SHP77 (cell line): ENCODE measurements at places on chromosomes 4 and X.
A peak's percentile ranks its signal among the peaks of the same experiment; 100 is the strongest.

DNA sequence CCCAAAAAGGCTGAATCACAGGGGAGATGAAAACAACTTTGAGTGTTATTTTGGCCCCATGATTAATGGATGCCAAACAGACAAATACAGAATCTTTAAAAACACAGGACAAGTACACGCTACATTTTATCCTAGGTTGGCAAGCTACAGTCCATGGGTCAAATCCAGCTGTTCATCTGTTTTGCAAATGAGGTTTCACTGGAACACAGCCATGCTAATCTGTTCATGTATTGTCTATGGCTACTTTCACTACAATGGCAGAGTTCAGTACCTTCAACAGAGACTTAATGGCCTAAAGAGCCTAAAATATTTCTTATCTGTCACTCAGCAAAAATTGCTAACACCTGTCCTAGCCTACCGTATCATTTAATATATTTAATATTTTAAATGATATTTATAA lies 1548.5 kb upstream of the IGFBP7 start:
- DNase-seq, result no peak

DNA sequence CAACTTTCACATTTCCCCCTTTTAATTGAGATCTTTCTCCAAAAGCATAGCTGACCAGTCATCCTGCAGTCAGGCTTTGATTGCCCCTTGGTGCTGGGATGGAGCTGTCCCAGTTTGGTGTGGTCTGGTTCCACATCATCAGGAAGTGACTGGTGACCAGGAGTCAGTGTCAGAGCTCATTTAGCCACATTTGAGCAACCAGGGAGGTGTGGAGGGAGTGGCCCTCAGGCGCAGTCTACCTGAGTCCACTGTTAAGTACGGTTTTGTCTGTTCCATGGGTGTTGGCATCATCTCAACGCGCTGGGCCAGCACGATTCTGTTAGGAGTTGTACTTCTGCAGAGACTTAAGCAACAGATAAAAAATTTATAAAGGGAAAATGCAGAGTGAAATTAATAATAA lies 52.6 kb downstream of the RGS12 start:
- no peak for DNase-seq

DNA sequence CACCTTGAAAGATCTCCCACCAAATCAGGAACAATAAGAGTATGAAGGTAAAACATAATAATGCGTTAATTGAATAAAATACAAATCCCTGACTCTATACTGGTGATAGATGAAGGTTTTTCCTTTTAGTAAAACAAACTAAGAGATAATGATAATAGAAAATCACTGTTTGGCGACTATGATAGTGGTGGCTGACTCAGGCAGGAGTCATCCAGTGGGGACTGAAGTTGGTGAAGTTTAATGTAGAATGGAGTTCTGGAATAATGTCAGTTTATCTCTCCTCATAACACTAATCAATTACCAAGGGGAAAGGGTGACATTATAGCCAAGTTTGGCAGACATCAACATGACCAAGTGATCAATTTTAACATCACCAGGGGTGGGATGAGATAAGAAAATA lies 21.3 kb downstream of the ABCG2 start:
- no peak for DNase-seq

GRCh38 chr4:139617702-139618490 lies 47.7 kb upstream of the MGST2 start:
- DNase-seq, result no peak

GRCh38 chr4:110196871-110197528 lies 1.4 kb downstream of the ELOVL6 start:
- peak; percentile 34 for DNase-seq

DNA sequence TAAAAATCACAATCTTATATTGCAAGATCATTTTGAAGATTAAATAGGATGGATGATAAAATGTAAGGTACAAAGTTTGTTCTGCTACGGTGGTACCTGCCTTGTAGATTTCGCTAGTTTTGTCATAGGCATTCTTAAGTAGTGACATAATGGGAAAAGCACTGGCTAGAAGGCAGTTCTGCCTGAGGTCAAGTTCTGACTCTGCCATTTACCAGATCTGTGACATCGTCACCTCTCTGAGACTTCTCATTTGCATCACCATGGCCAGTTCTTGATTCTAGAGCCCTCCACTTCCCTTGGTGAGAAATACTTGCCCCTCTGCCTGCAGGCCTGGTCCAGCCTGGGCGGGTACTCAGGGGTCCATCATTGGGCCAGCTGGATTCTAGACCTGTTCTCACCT lies 85.2 kb downstream of the HS3ST1 start:
- DNase-seq, result no peak

GRCh38 chr4:25346913-25347312 lies 30.1 kb upstream of the ANAPC4 start:
- DNase-seq, result no peak

- no peak for DNase-seq
Measured at GRCh38 chrX:341541-342101, 23.0 kb upstream of the GTPBP6 start.

DNA sequence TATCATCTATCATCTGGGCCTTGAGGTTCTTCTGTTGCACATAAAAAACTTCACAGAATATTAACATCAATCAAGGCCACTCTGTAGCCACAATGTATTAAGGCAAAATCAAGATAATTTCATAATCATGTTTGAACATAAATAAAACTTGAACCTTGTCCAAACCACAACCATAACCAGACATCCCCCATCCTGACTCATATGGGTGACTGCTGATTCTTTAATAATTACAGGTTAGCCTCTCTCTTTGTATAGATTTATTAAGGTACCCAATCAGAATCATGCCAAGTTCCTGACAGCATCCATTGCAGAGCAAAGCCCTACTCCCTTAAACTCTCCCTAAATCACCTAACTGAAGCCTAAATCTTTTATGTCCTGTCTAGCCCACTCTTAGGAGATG lies 16.7 kb upstream of the AREG start:
- DNase-seq, result no peak

GRCh38 chrX:119790977-119791436 lies 423 bp downstream of the RPL39 start:
- no peak for DNase-seq

DNA sequence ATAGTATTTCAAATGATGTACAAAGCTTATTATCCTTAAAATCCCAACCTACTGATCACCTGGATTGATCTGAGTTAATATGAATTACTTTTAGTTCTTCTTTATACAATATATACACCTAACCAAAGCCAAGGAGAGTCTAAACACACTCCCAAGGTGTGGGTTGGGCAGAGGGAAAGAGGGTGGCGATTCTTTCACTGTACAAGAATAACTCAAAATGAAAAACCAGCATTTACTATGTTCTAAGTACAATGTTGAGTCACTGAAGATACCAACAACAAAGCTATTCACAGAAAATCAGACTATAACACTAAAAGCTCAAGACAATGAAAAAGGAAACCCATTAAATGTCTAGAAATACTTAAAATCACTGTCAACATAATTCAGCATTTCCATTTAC lies 46.6 kb downstream of the ANKRD17 start:
- DNase-seq, result no peak

DNA sequence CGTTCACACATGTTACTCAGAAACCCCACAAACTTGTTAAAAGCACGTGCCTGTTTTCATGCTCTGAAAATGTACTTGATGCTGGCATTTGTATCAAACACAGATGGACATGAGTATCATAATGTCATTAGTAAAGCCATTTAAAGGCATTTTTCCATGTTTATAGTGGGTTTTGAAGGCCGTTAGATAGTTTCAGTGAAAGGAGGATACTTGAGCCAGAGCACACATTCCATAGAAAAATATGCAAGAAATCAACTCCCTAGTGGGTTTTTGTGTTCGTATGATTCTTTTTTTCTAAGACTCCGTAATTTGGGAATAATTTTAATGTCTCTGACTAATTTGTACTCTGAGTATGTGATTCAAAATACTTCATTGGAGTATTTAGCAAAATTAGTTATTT lies 216.2 kb upstream of the BMP3 start:
- no peak for DNase-seq

GRCh38 chr4:120858776-120859175 lies 63.8 kb downstream of the PRDM5 start:
- no peak for DNase-seq
